ENCODE measurements at places on chromosomes 6 and 20. TPM values are rescaled to one million over a fixed set of nuclear protein-coding genes. Genes with fewer than 3 reads are reported as not detected.

Gene TINAG
- polyA plus RNA-seq, result not detected

GRCh38 chr6:152858141-152858540 lies 107.5 kb downstream of the VIP start:
- DNase-seq, result no peak

DNA sequence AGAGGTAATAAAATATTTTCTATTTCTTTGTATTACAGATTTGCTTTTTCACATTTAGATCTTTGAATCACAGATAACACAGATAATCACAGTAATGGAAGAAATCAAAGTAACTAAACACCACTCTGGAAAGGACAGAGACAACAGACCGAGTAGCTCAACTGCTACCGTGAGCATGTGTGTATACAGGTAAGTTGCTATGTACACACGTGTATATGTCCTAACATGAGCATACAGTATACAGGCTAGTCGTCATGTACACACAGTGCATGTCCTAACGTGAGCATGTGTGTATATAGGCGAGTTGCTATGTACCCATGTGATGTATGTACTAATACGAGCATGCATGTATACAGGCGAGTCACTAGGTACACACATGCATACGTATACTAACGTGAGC lies 379.0 kb downstream of the THBS2 start:
- no peak for DNase-seq

- DNase-seq, result no peak
These were observed 77.0 kb downstream of the CAP2 start for GRCh38 chr6:17470202-17470937.

- DNase-seq, result no peak
These were observed 68.5 kb upstream of the TOP1 start for GRCh38 chr20:40960101-40960500.

DNA sequence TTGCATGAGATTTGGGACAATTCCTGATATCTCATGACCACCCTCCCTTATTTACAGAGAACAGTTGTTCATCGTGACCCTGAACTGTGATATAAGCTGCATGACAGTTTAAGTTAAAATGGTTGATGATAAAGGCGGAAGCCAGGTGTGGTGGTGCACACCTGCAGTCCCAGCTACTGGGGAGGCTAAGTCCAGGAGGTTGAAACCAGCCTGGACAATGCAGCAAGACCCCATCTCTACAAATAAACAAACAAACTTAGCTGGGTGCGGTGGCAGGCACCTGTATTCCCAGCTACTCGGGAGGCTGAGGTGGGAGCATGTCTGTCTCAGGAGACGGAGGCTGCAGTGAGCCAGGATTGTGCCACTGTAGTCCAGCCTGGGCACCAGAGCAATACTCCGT lies 24.1 kb downstream of the COL20A1 start:
- no peak for DNase-seq

DNA sequence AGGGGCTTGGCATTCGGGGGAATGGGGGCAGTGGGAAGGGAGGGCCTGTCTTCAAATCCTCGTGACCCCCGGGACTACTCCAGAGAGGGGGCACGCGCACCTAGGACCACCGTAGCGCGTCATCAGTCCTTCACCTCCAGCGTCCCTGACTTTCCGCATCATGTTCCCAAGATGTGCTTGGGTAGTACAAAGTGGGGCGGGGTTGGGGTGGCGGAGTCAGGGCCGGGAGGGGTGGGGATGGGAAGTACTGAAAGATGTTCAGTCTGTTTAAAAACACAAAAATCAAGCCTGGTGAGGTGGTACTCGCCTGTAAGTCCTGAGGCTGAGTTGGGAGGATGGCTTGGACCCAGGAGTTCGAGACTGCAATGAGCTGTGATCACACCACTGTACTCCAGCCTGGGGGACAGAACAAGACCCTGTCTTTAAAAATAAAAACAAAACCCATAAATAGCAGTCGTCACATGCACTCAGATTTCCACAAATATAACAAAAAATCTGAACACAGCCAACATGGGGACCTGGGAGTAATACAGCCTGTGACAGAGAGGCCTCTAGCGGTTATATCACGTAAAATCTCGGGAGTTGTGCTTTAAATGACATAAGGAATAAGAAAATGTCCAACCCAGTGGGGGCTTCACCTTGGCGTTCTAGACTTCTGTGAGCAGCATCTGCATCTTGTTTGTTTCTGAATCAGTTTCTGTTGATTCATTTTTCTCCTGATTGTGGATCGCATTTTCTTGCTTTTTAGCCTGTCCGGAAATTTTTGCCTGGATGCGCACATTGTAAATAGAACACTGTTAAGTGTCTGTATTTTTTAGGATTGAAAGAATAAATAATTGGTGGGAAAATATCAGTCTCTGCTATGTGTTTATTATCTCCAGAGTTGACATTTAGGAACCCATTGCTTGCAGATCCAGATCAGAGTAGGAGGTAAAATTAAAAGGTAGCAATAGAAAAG lies 698 bp upstream of the LRP11 start:
- DNase-seq, result no peak

DNA sequence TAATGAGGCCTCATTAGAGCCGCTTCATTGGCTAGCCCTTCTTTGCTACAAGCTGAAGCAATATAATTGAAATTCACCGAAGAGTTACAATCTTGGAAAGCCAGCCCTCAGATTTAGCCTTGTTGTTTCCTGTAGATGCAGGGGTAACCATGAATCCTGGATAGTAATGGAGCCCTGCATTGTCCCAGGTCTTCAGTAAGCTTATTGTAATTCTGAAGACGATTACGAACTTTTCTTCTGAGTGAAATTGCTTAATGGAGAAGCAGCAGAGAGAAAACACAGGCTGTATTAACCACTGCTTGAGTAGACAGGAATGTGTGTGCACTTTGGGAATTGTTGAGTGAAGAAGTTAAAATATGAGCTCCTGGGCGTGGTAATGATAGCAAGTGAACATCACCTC lies 26.3 kb upstream of the NAA20 start:
- DNase-seq, result no peak
